ENCODE measurements at places on chromosomes 4 and X.

- DNase-seq: no peak
Measured at GRCh38 chrX:40158036-40158706, 60.4 kb upstream of the BCOR start.

GRCh38 chr4:121594796-121595526 lies 101.8 kb downstream of the ANXA5 start:
- no peak for DNase-seq

- DNase-seq: no peak
Measured at GRCh38 chrX:10797466-10797865, 177.1 kb upstream of the MID1 start.

DNA sequence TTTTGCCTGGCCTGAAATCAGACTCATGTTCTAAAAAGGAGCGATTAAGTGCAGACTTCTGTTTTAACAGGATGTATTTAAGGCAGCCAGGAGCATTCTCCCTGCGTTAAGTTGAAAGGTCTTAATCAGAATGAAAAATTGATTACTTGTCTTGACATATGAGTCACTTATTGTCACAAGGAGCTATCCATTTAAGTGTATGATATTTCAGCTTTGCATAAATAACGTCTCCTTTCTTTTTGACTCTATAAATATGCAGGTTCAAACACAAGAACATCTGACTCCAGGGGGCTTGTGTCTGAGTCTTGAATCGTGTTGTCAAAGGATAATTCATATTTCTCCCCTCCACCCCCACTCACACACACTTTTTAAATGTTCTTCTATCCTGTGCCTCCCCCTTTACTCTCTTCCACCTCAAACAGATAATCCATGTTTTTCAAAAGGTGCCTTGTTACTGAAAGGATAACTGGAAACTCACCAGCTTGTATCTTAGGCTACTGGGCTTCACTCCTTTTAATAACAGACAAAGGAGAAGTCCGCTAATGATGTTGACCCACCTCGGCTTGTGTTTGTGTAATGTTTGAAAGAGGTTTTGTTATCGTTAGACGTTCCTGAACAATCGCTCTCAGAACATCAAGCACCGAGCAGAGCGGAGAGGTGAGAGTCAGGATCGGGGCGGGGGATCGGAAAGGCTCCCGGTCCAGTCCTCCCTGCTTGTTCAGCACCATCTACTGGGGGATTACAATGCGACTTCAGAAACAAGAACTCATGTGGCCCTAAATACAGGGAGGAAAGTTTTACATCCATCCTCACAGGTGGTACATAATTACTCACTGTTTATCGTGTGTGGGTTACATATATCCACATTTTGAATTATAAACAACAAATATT lies 107.5 kb upstream of the RPL34 start:
- DNase-seq: peak; percentile 47

- DNase-seq: no peak
Measured at GRCh38 chr4:3801931-3802550, 35.9 kb downstream of the ADRA2C start.

DNA sequence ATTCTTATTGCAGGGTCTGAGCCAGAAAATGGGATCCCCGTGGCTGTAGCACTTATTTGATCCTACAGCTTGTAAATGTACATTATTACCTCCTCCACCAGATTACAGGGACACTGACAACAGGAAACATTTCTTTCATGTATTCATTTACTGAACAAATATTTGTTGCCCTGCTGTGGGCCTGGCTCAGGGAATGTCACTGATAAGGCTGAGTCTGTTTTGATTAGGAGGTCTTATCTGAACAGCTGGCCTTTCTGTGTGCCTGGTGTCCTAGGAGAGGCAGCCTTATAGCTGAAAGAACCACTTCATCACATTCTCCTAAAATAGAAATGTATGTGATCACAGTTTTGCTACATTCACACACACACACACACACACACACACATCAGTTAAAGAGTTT lies 45.5 kb upstream of the PROM1 start:
- DNase-seq: no peak

DNA sequence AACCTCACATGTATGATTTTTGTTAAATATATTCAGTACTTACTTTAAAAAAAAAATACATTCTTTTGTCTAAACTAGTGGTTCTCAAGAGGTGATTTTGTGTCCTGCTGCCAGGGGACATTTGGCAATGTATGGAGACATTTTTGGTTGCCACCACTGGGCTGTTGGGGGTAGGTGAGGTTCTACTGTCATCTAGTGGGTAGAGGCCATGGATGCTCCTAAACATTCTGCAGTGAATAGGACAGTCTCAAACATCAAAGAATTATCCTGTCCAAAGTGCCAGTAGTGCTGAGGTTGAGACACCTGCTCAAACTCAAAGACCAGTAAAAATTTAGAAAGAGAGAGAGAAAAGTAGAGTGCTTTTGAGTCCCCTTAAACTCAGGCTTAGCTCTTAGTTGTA lies 32.9 kb upstream of the PGM2 start:
- peak; percentile 26 for DNase-seq

DNA sequence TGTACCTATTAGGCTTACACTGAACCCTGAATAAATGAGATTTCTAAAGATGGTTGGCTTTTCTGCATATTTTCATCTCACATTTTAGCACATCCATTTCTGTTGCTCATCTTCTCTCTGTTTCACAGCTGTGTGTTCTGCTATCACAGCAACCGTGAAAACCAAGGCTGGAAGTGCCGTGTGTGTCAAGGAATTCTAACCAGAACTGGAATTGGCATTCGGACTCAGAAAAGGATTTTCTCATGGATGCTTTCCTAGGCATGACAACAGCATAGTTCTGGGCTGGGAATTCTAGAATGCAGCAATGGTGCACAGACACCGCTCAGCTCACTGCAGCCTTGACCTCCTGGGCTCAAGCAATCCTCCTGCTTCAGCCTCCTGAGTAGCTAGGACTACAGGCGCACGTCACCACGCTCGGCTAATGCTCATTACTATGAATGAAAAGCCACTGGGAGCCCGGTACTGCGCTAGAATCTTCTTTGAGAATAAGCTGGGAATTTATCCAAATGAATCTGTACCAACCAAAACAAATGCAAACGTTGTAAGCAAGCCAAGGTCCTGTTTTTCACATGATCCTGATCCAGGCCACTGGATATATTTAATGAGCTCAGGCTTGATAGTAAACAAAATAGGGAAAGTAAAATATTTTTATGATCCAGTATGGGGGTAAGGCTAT lies 105.2 kb downstream of the RBM47 start:
- DNase-seq: no peak

DNA sequence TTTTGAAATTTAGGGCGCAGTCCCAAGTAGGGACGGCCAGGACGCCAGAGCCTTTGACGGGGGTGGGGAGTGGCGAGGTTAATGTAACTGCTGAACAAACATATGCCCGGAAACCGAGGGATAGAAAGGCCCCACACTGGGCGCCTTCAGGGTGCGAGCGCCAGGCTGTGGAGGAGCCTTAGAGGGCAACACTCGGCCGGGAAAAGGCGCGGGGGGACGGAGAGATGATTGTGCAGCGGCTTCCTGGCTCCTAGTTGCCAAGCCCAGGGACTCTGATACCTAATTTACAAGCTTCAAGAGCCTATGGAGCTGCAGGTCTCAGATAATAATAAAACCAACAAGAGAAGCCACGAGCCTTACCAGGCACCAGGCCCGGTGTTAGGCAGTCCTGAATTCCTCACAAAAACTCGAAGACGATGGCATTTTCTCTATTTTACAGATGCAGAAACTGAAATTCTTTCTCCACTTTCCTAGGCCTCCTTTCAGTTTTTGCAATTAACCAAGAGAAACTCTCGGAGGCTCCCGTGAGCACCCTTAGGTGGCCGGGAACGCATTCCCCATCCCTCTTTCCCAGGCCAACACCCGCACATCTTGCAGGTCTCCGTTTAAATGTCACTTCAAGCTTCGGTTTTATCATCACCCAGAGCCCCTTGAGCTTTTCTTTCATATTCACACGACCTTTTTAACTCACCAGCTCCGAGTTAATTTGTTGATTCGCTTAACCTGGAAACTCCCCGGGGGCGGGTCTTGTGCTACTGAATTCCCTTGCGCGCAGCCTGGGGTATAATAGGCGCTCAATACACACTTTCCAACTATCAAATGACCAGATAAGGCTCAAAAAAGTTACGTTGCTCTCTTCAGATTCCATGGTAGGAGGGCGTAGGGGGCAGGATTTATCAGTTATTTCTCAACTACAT lies 6.4 kb upstream of the GSX2 start:
- no peak for DNase-seq

GRCh38 chrX:30713061-30713525 lies 59.9 kb downstream of the GK start:
- DNase-seq: peak; percentile 78

DNA sequence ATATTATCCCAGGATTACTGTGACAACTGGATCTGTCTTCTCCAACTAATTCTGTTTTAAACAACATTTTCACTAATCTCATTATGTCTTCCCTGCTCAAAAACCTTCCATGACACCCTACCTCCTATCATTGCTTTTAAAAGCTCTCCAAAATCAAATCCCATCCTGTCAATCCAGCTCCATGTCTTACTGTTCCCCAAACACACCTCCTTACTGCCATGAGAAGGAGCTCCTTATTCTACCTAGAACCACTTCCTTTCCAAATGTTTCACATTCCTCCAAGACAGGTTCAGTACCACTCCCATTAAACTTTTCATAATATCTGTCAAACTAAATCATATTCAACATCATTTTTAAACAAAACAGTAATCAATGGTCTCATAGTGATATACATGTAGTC lies 66.9 kb upstream of the WDR17 start:
- peak; percentile 21 for DNase-seq

- no peak for DNase-seq
Measured at GRCh38 chrX:15860921-15861320, 6.3 kb upstream of the AP1S2 start.

- no peak for DNase-seq
Measured at GRCh38 chrX:18036394-18036793, 175.3 kb upstream of the RAI2 start.

DNA sequence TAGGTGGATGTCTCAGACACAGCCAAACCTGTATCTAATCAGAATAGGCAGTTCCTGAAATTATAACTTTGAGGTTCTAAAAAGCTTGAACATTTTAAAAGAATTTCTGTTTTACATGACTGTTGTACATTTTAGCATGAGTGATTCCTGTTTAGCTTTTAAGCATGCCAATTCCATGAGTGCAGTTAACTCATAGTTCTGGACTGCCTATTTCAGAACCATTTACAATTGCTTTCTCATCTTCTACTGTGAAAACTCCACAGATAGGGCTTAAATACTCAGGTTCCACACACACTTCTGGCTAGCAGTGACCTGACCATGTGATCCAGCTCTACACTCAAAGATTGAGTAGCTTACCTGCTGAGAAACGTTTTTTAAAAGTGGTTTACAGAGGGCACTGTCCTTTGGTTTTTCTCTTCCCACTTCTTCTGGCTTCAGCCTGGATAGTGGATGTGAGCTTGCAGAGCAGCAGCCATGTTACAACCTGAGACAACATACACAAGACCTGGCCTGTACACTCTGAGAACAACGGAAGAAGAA lies 280.8 kb downstream of the ANKRD50 start:
- DNase-seq: no peak

DNA sequence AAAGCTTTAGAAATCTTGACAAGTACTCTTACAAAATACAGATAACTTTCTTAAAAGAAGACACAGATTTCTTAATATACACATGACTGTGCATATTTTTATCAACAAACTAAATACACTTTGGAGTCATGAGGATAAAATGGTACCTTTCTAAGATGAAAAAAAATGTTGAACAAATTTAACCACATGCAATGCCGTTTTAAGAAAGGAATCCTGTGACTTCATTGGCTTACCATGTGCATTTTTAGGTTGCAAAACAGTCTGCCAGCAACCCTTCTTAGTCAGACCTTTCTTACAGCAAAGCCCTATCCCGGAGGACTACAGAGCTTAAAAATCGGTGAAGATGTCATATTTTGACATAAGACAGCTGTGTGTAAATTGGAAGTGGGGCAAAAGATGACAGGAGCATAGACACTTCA lies 51.7 kb downstream of the GASK1B start:
- DNase-seq: no peak

GRCh38 chr4:83905952-83906351 lies 370.0 kb downstream of the GPAT3 start:
- DNase-seq: peak; percentile 46

GRCh38 chrX:145003443-145003842 lies 243.9 kb upstream of the SPANXN1 start:
- no peak for DNase-seq

GRCh38 chr4:57475424-57475823 lies 365.2 kb upstream of the IGFBP7 start:
- DNase-seq: no peak

- DNase-seq: no peak
Measured at GRCh38 chr4:80713409-80713808, 317.1 kb upstream of the BMP3 start.

DNA sequence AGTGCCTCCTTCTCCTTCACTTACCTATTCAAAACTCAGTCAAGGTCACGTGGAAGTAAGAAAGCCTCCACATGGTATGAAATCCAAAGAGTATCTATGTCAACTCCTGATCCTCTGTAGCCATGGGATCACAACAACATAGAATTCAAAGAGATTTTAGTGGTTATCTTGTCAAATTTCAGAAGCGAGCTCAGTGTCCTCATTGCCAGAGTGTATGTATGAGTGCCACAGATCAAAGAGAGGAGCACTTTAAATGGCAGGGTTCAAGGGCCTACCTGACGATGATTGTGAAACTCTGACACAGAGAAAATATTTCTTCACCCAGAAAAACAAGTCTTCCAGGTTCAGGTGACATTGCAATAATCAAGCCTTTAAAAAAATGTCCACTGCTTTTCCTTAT lies 1.2 kb upstream of the ACE2 start:
- no peak for DNase-seq

GRCh38 chr4:112889619-112890527 lies 159.6 kb upstream of the ANK2 start:
- no peak for DNase-seq

- DNase-seq: no peak
Measured at GRCh38 chr4:47010347-47010911, 17.0 kb upstream of the GABRA4 start.

GRCh38 chrX:47228550-47229270 lies 4.1 kb upstream of the USP11 start:
- DNase-seq: no peak

DNA sequence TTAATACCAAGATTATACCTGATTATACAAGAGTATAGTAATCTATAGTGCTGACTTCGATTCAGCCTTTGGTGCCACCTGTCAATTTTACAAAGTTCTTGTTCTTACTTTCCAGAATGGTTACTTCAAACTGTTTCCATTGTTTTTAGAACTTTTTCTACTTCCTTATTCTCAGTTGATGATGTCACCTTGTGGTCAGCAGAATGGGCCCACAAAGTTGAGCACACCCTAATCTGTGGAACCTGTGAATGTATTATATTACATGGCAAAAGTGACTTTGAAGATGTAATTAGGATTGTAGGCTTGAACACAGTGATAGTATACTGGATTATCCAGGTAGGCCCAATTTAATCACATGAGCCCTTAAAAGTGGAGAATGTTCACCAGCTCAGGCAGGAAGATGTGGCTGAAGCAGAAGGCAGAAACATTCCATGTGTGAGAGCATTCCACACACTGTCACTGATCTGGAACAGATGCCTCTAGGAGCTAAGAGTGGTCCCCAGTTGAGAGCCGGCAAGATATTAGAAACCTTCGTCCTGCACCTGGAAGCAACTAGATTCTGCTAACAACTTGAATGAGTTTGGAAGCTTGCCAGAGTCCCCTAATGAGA lies 6.3 kb upstream of the SGMS2 start:
- no peak for DNase-seq
